ENCODE measurements at places on chromosomes 16 and 17.

DNA sequence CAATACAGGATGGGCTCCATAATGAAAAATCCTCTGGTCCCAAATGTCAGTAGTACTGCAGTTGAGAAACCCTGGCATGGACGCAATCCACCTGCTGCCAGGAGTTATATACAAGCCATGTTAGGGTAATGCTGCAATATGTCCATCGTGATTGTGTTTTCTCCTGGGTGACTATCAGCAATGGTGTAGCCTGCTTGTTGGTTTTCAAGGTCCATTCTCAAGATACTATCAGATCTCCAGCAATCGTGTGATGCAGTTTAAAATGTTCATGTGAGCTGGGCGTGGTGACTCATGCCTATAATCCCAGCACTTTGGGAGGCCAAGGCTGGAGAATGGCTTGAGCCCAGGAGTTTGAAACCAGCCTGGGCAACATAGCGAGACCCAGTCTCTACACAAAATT lies 24.0 kb downstream of the ABCC1 start:
- DNase-seq, result no peak

DNA sequence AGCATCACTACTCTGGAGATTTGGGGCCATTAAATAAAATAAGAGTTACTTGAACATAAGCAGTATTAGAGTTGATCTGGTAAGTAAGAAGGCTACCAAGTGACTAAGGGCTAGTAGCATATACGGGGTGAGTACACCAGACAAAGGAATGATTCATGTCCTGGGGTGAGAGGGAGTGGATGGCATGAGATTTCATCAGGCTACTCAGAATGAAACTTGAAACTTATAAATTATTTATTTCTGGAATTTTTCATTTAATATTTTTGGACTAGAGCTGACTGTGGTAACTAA lies 2.3 kb downstream of the SLFN5 start:
- no peak for DNase-seq

GRCh38 chr17:78952706-78953105 lies 27.0 kb downstream of the LGALS3BP start:
- no peak for DNase-seq

GRCh38 chr16:55012362-55012761 lies 81.7 kb downstream of the IRX5 start:
- no peak for DNase-seq

GRCh38 chr17:17424552-17424951 lies 52.2 kb upstream of the MED9 start:
- DNase-seq, result no peak

DNA sequence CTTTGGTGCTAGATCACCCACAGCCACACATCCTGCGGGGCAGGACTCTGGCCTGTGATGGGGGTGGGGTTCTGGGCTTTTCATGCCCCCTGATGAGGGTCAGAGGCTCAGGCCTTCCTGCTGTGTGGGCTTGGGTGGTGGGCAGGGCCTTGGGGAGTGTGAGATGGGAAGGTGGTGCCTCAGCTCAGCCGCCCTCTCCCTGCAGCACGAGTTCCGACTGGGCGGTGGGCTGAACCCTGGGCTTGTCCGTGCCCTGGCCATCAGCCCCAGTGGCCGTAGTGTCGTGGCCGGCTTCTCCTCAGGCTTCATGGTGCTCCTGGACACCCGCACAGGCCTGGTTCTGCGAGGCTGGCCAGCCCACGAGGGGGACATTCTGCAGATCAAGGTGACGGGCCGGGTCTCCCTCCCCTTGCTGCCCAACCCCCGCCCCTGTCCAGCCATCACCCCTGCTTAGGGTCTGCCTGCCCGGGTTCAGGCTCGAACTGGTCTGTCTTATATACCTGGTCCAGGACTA lies 6.8 kb upstream of the SERPINF2 start:
- DNase-seq, result no peak

DNA sequence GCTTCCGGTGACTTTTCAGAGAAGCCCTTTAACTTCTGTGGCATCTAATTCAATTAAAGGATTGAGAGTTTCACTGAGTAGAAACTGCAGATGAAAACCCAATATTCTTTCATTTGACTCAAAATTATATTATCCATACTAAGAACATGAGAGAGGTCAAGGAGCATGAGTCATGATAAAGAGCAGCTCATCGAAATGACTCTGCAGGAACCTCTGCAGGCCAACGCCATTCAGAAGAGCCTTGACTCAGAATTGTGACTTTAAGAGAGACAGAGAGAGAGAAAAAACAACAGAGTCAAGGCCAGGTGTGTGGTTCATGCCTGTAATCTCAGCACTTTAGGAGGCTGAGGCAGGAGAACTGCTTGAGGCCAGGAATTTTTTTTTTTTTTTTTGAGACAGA lies 417.2 kb upstream of the XYLT1 start:
- DNase-seq, result no peak

- no peak for DNase-seq
Measured at GRCh38 chr16:49464877-49465504, 91.4 kb downstream of the C16orf78 start.

DNA sequence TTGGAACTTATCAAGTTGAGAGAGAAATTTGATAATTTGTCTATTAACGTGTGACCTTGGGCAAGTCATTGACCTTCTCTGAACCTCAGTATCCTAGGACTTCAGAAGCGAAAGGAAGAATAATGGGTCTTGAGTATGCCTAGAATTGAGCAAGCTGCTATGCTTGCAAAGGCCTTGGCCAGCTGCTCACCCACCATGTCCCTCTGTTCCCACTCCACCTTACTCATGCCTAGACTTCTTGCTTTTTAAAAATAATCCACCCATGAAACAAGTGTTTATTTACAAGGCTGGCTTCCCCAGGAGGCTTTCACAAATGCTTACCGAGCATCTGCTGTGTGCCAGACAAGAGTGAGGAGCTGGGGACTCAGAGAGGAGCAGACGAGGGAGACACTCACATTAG lies 590.6 kb downstream of the MAF start:
- DNase-seq, result no peak

DNA sequence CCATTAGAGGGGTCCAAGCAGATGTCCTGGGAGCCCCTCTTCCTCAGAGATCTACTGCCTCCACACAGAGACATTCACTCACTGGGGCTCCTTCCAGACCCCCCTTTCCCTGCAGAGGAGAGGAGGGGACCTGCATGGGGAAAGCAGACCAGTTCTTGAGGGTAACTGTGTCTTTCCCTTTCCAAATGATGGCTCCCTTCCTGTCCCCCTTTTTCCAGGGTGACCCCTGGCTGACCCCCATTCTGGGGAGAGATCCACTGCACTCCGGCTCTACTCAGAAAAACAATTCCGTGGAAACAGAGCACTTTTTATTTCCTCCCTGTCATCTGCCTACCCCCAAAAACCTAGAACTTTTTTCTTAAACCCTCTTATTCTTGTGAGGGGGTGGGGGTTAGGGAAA lies 6.4 kb downstream of the CACNA1G start:
- DNase-seq, result no peak

DNA sequence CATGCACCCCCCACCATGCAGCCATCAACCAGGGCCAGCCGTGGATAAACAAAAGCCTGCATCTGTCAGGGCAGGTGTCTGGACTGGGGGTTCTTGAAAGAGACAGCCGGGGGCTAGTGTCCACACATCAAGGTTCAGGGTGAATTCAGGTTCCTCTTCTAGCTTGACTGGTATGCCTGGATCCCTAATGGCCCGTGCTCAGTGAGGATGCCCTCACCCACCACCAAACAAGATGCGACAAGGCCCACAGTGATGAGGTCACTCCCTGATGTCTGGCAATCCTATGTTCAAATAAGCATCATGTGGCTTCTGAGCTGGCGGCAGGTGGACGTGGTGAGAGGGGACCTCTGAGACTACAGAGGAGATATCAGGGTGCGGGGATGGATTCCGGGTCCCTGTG lies 64.6 kb downstream of the GOSR1 start:
- DNase-seq, result no peak

DNA sequence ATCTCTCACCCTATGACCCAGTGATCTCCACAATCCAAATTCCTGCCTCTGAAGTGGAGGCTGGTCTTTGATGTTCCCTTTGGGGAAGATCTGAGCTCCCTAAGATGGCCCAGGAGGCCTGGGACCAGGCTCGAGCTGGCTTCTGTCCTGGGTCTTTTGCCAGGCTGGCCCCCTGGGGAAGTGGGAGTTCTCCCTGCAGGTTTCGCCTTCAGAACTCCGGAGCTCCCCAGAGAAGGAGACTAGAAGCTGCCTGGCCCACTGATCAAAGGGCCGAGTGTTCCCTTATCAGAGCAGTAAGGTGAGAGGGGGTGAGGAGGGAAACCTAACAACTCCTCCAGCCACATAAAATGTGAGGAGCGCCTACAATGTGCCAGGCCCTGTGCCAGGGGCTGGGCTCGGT lies 147.1 kb downstream of the IRF8 start:
- no peak for DNase-seq

GRCh38 chr16:12862327-12862726 lies 39.1 kb upstream of the SHISA9 start:
- DNase-seq, result no peak

DNA sequence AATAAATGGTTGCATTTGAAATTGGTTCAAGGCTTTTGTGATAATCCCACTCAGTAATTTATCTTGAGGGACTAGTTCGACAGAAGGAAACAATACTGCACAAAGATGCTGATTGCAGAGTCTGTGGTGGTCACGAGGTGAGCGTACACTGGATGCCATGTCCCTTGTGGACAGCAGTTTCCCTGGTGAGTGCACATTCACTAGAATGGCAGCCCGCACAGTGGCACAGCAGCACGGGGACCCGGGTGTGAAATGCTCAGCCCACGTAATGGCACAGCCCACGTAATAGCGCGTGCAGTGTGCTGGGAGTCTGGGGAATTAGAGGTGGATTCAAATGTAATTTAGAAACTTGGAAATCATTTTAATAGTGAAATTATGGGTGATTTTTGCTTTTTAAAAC lies 154.0 kb downstream of the LGALS9B start:
- no peak for DNase-seq

DNA sequence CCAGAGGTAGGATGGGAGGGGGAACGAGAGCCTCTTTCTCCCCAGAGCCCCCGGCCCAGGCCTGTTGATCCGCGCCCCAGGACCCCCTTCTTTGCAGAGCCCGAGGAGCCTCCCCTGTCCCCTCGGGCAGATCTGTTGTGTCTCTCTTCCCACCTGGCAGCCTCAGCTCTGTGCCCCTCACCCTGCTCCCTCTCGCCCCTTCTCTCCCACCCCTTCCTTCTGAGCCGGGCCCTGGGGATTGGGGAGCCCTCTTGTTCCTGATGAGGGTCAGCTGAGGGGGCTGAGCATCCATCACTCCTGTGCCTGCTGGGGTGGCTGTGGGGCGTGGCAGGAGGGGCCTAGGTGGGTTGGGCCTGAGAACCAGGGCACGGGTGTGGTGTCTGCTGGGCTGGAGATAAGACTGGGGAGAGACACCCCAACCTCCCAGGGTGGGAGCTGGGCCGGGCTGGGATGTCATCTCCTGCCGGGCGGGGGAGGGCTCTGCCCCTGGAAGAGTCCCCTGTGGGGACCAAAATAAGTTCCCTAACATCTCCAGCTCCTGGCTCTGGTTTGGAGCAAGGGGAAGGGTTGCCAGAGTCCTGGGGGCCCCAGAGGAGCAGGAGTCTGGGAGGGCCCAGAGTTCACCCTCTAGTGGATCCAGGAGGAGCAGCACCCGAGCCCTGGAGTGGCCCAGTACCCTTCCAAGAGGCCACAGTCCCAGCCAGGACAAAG lies 65.4 kb downstream of the MRC2 start:
- DNase-seq, result no peak

- DNase-seq, result no peak
Measured at GRCh38 chr17:14730821-14731220, 429.9 kb downstream of the HS3ST3B1 start.

- no peak for DNase-seq
Measured at GRCh38 chr16:4529085-4530060, 9.2 kb downstream of the CDIP1 start.

DNA sequence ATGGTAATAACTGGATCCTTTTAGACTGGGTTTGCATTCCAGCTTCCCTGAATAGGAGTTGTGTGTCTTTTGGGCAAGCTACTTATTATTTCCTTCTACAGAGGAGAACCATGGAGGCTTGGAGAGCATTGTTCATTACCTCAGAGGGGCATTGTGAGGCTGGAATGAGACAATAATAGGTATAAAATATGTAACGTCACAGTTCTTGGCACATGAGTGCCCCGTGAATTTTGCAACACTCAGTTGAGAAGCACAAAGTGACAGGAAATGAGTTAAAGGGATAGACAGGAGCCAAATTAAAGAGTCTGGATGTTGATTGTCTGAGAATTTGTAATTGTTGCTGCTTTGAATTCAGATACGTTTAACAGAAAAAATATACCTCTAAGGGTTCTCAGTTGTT lies 92.2 kb downstream of the CDH8 start:
- no peak for DNase-seq

- DNase-seq, result no peak
Measured at GRCh38 chr16:52953215-52953614, 99.5 kb downstream of the CHD9NB start.

- no peak for DNase-seq
Measured at GRCh38 chr17:8369944-8370343, 6.6 kb downstream of the KRABD2 start.

DNA sequence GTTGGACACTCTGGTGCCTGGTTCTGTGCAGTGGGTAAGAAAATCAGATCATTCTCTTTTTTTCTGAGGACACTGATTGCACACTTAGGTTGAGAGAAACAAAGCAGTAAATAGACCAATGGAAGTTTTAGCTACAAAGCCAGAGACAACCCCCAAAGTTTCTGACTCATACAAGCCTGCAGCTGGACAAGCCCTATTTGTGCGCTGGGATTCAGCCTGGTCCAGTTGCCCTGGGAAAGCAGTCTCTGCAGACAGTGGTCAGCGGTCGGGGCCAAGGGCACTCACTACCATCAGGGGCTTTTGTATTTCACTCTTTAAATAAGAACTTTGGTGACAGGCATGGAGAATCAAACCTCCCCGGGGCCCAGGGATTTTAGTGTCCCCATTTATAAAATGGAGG lies 6.0 kb upstream of the RHBDL3 start:
- DNase-seq, result no peak

Measured in stimulated activated CD4-positive, alpha-beta T cell treated with anti-CD3 and anti-CD28 coated beads, Interleukin-1b, Interleukin-23, amount 100 ng/mL, for 24 hours (primary cell).